ENCODE measurements at places on chromosomes 1 and 21.

GRCh38 chr1:176211396-176212165, 4.5 kb upstream of the COP1 start:
- DNase-seq: no peak

DNA sequence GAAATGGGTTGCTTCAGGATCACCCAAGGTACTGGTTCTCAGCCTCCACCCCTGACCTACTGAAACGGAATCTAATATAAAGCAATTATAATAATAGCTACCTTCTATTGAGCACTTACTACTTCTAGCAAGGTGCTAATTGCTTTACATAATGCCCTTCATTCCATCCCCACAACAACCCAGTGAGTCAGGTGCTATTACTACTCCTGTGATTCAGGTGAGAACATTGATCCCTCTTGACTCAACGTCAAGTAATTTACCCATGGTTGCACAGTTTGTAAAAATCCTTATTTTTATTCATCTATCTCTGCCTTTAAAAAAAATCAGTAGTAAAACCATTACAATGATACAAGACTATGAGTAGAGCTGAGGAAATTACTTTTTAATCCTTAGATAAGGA, 85.2 kb downstream of the UCHL5 start:
- no peak for DNase-seq

DNA sequence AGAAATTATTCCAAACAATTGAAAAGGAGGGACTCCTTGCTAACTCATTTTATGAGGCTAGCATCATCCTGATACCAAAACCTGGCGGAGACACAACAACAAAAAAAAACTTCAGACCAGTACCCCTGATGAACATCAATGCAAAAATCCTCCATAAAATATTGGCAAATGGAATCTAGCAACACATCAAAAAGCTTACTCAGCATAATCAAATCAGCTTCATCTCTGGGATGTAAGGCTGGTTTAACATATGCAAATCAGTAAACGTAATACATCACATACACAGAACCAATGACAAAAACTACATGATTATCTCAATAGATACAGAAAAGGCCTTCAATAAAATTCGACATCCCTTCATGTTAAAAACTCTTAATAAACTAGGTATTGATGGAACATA, 440.1 kb downstream of the NUF2 start:
- no peak for DNase-seq

- DNase-seq: no peak
Measured at GRCh38 chr1:3836421-3836820, 20.6 kb downstream of the CEP104 start.

- DNase-seq: no peak
Measured at GRCh38 chr1:8267307-8267706, 50.6 kb upstream of the SLC45A1 start.

DNA sequence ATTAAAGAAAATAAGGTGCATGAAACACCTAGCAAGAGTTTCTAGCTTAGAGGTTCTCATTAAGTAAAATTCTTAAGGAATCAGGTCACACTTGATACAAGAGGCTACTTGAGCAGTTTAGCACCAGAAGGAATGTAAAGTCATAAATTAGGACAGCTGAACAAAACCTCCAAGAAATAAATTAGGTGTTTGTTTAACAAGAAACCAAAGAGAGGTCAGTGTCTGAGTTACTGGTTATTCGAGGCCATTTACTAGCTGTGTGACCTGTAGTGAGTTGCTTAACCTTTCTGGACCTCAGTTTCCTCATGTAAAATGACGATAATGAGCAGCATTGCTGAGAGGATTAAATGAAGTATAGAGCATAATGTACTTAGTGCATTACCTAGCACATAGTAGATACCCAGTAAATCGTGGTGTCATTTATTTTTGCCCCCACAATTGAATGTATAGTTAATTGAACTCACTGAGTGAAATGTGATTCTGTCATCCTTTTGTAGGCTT, 908 bp upstream of the ELK4 start:
- DNase-seq: no peak

DNA sequence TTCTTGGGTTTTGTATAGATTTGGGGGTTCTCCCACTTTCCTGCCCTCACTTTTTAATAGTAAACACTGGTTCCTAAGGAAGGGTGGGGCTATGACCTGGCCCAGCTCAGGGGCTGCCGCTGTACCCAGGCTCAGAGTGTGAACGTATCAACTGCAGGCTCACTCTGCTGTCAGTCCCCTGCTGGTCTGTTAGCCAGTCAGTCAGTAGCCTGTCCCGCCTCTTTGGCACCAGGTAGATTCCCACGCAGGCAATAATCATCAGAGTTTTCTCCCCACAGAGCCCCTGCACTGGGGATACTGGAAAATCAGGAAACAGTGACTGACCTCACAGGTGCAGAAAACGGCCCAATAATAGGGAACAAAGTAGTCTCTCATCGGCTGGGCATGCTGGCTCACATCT, 15.0 kb upstream of the ALPL start:
- DNase-seq: no peak

GRCh38 chr1:183590244-183591191, at the start of gene NCF2:
Gene NCF2, minus strand, starts transcription at chr1:183590459. Its CDS starts 130 bp downstream, at chr1:183590329.
- no peak for DNase-seq

DNA sequence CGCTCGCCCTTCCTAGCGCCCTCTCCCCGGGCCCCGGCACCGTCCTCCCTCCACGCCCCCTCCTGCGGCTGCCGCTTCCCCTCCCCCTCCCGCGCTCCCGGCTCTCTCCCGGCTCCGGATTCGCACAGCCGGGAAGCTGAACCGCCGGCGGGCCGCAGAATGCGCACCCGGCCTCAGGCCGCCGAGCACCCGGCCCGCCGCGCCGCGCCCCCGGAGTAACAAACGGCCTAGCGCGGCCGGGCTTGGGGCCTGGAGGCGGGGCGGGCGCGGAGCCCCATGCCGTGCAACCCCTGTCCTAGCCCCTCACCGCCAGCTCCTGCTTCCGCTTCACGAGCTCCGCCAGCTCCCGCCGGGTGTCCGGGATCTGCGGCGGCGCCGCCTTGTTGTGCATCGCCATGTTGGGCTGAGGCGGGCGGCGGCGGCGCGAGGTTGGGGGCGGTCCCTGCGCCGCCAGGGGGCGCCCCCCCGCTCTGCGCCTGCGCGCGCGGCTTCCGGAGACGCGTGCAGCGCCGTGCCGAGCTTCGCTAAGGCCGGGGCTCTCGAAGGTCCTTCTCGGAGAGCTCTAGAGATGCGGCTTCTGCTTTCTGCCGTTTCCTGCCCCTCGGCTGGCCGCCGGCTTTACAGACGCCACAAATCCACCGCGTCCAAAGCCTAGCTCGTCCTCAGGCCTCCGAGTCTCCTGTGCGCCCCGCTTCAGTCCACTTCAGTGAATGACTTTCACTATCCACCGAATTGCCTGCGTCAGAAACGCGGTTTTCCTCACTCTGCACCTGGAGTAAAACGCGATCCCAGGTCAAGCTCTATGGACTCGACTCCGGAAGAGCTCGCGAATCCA, at the start of gene MEAF6:
MEAF6 (minus strand) TSS at position 417 of the 835 bp plus-strand sequence; CDS start at position 397, 20 bp downstream.
- peak; percentile 71 for DNase-seq

DNA sequence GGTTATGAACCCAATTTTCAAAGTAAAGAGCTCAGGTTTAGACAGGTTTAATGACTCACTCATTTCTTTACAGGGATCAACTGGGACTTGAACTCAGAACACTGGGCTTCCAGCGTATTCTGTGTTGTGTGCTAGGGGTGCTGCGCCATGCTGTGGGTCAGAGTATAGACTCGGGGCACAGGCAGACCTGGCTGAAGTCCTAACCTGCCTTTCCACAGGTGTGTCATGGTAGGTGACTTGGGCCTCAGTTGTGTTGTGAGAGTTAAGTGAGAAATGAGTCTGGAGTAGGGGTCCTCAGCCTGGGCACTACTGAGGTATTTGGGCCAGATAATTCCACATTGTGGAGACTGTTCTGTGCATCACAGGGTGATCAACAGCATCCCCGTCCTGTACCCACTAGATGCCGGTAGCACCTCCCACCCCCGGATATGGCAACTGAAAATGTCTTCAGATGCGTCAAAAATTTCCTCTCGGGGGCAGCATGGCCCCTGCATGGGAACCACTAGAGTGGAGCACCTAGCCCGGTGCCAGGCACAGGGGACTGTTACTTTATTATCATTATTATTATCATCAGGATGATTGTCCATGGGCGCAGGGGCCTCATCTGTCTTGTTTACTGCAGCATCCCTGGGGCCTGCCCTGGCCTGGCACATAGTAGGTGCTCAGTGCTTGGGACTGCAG, 575.5 kb downstream of the PTPRU start:
- DNase-seq: no peak

DNA sequence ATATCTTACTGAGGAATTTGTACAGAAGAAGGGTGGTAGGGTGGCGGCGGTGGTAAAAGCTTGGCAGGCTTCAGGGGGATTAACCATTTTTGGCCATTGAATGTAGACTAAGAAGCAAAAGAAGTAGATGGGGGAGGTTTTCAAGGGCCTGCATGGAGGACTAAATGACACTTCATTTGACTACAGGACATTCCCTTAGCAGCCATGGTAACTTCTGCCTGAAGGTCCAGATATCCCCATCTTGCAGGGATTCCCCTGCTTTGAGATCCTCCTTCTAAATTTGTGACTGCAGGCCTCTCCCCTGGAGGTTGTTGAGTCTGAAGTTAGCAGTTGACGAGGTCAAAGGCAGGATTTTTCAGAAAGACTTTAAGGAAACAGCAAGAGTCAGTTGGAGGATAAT, 4.8 kb downstream of the VASH2 start:
- no peak for DNase-seq

GRCh38 chr1:213366141-213366831, 315.2 kb downstream of the RPS6KC1 start:
- DNase-seq: no peak

GRCh38 chr1:5391725-5392124, 600.5 kb downstream of the NPHP4 start:
- DNase-seq: no peak

GRCh38 chr1:160578525-160579191, 638 bp downstream of the CD84 start:
- no peak for DNase-seq

- no peak for DNase-seq
Measured at GRCh38 chr1:100392756-100393155, 40.5 kb downstream of the CDC14A start.
